ENCODE measurements at places on chromosomes 12 and 14.

DNA sequence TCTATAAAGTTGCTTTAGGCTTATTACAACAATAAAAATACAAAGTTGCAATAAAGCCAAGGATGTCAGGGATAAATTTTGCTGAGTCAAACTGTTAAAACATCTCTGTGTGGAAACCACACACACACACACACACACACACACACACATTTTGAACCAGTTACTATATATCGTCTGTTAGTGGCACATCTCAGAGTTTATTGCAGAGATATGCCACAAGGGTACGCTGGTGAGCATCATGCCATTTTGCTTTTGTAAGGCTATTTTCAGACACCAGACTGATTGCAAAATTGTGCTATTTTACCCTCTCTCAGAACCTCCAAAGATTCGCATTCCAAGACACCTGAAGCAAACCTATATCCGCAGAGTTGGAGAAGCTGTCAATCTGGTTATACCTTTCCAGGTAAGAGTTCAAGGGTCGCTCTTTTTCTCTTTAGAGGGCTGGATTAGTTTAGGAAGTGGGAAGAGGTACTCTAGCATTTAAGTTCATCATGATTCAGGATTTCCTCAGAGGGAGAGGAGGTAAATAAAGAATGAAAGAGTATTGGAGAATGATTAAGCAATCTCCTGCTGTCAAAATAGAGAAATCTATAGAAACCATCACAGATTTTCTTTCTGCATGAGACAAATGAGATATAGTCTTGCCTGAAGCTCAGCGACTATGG lies 27.3 kb upstream of the CHPT1 start:
- DNase-seq, result no peak

DNA sequence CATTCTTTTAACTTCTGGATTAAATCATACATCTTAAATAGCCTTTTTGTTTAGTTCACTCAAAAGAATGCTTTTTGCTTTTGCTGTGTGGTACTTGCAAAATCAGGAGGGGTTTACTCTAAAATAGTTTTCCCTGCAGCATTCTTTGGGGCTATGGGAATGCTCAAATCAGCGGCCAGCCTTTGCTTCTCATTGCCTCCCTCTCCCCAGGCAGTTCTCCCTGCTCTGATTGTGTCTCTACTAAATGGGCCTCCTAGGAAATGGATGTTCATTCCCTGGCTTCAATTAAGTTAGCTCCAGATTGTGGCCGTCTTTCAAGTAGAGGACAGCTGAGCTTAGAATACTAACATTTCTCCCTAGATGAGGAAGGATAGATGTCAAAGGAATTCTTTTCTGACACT lies 4.4 kb downstream of the TULP3 start:
- no peak for DNase-seq

DNA sequence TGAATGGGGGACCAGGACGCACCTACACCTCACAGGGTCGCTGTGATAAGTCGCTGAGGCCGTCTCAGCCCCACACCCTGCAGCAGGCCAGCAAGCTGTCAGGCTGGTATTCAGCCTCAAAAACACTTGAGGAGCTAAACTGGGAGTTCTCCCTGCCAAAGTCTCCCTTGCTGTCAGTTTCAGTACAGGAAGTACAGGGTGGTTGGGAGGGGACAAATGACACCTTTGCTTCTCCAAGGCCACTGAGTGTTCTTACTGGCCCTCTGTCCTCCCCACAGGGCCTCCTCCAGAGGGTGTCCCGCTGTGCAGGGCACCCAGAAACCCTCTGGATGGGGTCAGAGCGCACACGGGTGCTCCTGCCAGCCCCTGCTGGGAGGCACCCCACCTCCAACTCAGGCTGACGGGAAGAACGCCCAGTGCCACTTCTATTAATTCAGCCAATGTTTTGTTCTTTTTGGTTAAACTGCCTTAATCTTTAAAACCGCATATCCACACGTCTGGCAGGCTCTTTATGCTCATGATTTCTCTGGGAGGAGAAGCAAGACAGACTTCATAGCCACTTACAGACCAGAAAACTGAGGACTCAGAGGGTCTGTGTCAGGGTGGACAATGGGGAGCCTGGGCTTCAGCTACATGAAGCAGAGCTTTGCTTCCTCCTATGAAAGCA lies 75.9 kb downstream of the ITPK1 start:
- no peak for DNase-seq

DNA sequence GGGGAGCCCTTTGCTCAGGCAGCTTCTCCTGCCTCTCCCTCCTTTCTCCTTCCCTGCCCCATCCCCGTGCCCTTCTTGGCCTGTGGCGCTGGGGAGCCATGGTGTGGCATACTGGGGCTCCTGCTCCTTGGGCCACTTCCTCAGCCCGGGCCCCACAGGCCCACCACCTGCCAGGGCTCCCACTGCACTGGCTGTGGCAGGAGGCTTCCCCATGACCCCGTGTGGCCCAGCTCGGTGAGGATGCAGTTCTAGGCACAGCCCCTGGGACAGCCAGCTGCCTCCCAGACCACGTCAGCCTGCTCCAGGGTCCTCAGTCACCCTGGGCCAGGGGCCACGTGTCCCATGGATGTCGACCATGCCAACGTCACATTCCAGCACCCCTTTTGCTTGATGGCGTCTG lies 13.0 kb upstream of the AMN start:
- DNase-seq, result no peak

DNA sequence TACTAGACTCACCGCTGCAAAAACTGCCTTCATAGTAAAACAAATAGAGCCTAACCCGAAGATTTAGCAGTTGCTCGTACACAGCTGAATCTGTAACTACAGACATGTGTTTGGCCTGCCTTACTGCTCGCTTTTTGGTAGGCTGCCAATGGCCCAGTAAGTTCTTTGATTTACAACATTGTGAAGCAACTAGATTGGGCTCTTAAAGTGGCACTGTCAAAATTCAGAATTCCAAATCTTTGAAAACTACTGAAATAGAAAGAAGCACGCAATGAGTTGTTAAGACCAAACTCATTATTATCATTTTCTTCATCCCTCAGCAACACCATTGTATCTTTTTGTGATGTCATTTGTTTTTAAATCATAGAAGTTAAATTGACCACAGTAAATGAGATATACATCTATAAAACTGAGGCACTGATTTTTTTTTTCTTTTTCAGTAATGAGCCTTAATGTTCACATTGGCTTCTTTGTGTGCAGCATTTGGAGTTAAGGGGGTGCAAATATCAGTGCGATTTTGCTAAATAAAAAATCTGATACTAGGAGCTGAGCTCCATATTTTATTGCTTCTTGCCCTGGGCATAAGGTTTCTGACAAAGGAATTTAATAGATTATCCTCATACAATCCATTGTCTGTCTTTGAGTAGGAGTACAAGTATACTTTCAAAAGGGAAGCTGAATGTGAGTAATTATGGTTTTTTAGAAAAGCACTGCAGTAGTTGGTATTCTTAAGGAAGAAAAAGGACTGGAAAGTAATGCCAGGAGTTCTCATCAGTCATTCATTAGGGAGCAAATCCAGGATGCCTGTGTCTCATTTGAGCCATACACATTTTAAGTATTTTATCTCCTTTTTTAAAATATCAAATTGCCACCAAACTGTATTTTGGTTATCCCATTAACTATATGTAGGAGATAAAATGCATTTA lies 138.5 kb downstream of the KICS2 start:
- no peak for DNase-seq

DNA sequence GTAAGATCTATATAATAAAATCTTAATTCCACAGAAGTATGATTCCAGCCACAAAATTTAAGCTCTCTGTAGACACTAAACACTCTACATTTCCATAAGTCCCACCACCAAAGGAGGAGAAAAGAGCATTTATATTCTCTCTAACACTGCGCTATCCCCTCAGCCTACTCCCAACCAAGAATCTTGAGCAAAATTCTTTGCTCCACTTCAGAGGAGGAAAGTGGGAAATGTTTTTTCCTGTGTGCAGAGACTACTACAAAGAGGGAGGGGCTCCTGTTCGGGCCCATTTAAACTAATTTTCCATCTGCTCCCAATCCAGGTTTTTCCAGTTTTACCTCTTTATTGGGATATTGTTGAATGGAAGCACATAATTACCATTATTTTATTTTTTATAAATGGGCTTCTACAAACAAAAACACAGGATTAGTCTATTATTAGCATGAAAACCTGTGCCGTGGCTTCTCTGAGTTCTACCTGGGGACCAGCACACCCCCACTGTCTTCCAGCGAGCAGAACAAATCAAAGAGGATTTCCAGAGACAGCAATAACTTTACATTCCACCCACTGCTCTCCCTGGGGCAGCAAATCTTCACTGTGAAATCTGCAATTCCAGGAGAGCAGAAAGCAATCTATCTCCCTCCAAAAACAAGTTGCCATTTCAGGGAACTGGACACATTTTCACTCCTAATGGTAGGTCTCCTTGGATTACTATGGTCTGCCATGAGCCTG lies 174.0 kb downstream of the DAD1 start:
- DNase-seq, result no peak

GRCh38 chr12:48125985-48126384 lies 6.8 kb downstream of the PFKM start:
- DNase-seq, result no peak

GRCh38 chr14:103730490-103731035 lies 15.0 kb downstream of the ZFYVE21 start:
- no peak for DNase-seq

DNA sequence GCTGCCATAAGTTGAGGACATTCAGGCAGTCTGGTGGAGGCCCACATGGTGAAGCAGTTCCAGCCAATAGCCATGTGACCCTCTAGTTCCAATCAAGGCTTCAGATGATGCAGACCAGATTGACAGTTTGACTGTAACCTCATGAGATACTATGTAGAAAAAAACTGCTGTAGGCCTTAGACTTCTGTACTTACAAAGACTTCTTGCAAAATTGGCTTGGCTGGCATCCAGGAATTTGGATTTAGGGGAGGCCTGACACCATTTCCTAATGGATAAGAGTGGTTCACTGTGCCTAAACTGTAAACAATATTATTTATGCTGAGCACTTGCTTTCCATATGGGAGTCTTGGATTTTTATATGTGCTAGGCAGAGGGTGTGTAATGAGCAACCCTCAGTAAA lies 76.4 kb downstream of the RGS6 start:
- no peak for DNase-seq

- no peak for DNase-seq
These were observed at the start of gene ASCL4 for GRCh38 chr12:107774349-107775029. TSS of gene ASCL4 (plus strand) at chr12:107774704. CDS start at chr12:107775219, 515 bp downstream.

GRCh38 chr12:54840244-54840865 lies 14.0 kb upstream of the MUCL1 start:
- no peak for DNase-seq

- DNase-seq, result no peak
These were observed 190.2 kb upstream of the CNOT2 start for GRCh38 chr12:70052931-70053497.

GRCh38 chr14:83184531-83184930 lies 1650.9 kb upstream of the SEL1L start:
- DNase-seq, result no peak

DNA sequence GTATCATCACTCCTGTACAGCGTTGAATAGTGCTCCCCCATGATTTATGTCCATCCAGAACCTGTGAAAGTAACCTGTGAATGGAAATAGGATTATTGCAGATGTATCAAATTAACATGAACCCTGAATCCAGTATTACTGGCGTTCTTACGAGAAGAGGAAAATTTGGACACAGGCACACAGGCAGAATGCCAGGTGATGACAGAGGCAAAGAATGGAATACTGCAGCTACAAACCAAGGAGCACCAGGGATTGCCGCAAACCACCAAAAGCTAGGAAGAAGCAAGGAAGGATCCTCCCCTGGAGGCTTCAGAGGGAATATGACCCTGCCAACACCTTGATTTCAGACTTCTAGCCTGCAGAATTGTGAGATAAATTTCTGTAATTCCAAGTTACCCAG lies 113.5 kb upstream of the EGLN3 start:
- no peak for DNase-seq

GRCh38 chr12:53145383-53146260 lies 34.9 kb upstream of the ZNF740 start:
- DNase-seq, result no peak

DNA sequence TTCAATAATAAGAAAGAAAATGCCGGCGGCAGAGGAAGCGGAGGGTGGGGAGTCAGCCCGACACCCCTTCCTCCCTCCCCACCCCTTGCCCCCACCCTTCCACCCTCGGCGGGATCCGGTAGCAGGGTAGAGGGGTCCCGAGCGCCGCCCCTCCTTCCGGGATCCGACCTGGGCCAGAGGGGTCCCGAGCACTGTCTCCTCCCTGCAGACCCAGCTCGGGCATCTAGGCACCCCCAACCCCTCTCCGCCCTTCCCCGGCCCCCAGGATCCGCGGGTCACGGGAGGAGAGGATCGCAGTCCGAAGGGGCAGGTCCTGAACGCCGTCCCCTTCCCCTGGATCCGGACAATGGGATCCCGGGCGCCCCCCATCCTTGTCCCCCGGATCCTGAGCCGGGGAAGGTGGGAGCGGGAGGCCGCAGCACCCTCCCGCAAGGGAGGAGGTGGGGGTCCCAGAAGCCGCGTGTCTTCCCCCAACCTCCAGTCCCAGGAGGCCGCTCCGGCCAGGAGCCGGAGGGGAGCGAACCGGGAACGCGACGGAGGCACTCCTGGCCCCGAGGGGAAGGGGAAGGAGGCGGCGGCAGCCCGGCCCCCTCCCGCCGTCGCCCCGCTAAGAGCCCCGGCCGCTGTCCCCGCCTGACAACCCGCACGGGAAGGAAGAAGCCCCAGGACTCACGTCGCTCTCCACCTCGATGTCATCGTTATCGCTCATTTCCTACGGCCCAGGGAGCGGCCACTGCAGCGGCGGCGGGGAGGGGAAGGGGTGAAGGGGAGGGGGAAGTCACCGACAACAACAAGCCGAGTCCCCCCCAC lies 481 bp downstream of the MAX start:
- DNase-seq, result peak; percentile 8

GRCh38 chr14:68534276-68534675 lies 258.6 kb downstream of the ZFP36L1 start:
- no peak for DNase-seq

- no peak for DNase-seq
These were observed 52.7 kb downstream of the FOXN3 start for GRCh38 chr14:89364316-89364715.

- no peak for DNase-seq
These were observed 94.3 kb upstream of the GPHB5 start for GRCh38 chr14:63413009-63413408.

- no peak for DNase-seq
These were observed 42.0 kb downstream of the SSH1 start for GRCh38 chr12:108815369-108815768.

- DNase-seq, result no peak
These were observed 12.7 kb upstream of the CLEC1A start for GRCh38 chr12:10111451-10111850.

DNA sequence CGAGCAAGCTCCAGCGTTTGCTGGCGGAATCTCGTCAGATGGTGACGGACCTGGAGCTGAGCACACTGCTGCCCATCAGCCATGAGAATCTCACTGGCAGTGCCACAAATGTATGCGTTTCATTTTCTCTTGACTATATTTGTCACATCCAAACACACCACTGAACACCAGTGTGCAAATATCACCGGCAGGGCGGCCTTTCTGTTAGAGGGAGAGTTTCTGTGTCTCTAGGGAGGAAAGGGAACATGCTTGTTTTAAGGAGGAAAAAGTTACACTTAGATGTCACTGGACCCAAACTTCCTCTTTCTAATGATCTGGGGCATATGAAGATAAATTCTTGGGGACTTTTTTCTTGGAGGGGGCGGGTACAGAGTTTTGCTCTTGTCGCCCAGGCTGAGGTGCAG lies 21.9 kb upstream of the HIP1R start:
- no peak for DNase-seq

All from stimulated activated CD4-positive, alpha-beta T cell treated with anti-CD3 and anti-CD28 coated beads, TNF-alpha, amount 100 ng/mL, for 4 hours (primary cell).